ENCODE measurements at places on chromosomes 4 and X. TPM values are rescaled to one million over a fixed set of nuclear protein-coding genes. Genes with fewer than 3 reads are reported as not detected.
A peak's percentile ranks its signal among the peaks of the same experiment; 100 is the strongest.

GRK4 gene
- total RNA-seq = 9.5 TPM

TSPAN7 gene
- total RNA-seq = 98.4 TPM

EDA2R gene
- total RNA-seq = 15.3 TPM

MAGEA2 gene
- not detected for total RNA-seq

DAPP1 gene
- 2.1 TPM for total RNA-seq

LONRF3 gene
- 6.5 TPM for total RNA-seq

NRK gene
- 81.6 TPM for total RNA-seq

DNA sequence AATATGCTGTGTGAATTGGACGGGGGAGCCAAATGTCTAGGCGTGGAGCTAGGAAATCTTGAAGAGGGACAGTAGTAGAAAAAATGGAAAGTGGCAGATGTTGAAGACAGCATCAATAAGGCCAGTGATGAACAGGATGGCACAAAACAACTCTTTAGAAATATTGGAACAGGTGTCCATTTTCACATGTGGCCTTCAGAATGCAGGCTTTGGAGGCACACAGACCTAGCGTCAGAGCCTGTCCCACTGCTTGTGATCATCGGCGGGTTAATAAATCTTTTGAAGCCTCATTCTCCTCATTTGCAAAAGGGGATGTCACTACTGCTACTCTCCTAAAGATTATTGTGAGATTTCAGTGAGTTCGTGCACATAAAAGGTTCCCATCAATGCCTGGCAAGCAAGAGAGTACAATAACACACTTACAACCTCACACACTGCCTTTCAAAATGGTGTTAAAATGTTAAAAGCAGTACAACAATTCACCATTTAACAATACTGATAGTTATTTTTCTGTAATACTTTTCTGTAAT, 2.4 kb downstream of the PDLIM3 start:
- no peaks in the 10 kb centered on the region for H3K36me3 ChIP-seq
- no peak overlapping the region for H3K4me3 ChIP-seq
- DNase-seq = no peak
- no peaks in the 10 kb centered on the region for H3K27me3 ChIP-seq

DNA sequence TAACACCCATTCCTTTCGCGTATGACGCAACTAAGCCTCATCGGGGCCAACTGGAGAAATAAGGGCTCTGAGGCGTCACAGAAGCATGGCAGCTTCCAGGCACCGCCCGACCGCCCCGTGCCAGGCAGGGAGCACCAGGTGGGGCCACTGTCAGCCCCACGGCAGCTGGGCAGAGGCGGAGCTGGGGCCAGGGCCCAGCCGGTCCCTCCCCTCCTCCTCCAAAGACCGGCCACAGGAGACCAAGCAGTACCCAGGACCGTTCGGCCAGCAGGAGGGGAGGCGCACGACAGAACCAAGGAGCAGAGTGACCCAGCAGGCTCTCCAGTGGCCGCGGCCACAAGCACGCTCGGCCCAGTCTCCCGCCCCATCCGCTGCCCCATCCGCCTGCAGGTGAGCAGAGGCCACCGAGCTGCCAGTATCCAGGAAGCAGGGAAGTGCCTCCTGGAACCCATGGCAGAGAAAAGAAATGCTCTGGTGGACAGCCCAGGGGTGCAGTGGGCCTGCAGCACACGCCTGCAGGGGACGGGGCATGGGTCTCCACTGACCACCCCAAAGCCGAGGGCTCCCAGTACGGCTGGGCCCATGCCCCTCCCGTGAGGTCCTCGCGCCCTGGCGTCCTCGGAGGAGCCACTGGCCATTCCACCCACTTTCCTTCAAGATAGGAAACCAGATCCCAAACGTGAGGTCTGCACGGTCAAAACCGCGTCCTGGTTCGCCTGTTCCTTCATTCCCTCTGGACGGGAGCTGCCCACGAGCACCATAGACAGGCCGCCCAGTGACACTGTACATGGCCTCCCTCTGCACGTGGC, 9.6 kb downstream of the CTBP1 start:
- peak; percentile 31 for DNase-seq
- H3K4me1 ChIP-seq = peaks cover 37% of the 10 kb centered on the region
- H3K27ac ChIP-seq = no peak overlapping the region

GRCh38 chr4:86631166-86631565, 37.1 kb downstream of the PTPN13 start:
- peaks cover 15% of the 10 kb centered on the region for H3K4me1 ChIP-seq
- H3K36me3 ChIP-seq = no peaks in the 10 kb centered on the region
- no peak for DNase-seq

DNA sequence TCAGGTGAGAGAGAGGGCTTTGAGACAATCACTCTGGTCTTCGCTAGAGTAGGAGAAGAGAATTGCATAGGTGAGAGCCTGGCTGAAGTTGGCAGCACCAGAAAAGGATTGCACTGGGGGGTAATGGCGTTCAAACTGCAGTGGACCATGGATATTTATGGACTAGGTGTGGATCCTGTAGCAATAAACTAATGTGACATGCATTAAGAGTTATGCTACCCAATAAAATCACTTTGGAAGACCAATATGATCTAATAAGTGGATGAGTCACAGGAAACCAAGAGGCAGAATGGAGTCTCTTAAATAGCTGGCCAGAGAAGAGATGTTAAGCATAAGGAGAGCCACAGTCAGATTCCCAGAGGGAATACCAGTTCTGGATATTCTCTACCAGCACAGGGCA, 259.8 kb downstream of the FBXO8 start:
- H3K27ac ChIP-seq = no peak overlapping the region
- no peak overlapping the region for H3K4me3 ChIP-seq
- no peak for DNase-seq
- H3K4me1 ChIP-seq = no peaks in the 10 kb centered on the region
- H3K36me3 ChIP-seq = no peaks in the 10 kb centered on the region
- no peaks in the 10 kb centered on the region for H3K27me3 ChIP-seq

DNA sequence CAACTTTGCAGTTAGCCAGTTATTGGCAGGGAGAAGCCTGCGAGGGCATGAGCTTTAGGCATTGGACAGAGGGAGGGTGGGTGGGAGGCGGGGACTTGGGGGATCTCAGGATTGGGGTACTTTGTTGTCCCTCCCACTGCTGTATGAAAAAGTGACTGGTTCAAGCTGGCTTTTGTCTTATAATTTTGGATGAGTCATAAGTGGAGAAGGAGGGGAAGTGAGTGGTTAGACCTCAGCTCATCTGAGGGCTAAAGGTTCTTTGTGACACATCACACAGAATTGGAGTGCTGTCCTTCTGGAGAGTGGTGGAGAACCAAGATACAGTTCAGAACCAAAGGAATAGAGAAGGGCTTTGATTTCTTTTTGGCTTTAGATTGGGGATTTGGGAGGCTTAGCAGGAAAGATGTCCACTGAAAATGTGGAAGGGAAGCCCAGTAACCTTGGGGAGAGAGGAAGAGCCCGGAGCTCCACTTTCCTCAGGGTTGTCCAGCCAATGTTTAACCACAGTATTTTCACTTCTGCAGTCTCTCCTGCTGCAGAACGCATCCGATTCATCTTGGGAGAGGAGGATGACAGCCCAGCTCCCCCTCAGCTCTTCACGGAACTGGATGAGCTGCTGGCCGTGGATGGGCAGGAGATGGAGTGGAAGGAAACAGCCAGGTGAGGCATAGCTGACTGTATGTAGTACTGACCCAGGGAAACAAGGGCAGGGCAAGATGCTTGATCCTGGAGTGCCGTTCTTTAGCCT, at the start of gene SLC4A4:
Gene SLC4A4, plus strand, starts transcription at position 175 of the 748 bp plus-strand sequence.
- no peaks in the 10 kb centered on the region for H3K27me3 ChIP-seq
- no peak within 1 kb of the TSS for H3K27ac ChIP-seq
- no peaks in the 10 kb centered on the region for H3K36me3 ChIP-seq
- DNase-seq = no peak

DNA sequence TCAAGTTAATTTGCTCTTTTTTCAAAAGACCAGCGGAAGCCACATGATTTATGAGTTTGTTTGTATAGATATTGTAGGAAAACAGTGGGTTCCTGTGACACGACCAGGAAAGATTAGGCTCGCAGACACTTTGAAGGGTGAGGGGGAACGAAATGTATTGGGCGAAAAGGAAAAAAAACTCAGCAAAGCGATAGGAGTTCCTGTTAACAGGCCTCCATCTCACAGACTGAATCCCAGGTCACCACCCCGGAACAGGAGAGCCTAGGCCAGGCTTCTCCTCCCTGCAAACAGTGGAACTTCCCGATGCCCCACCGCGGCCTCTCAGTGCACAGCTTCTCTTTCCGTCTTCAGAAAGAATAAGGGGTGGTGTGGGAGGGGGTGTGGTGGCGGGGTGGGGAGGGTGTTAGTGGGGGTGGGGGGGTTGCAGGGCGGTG, 181.8 kb upstream of the GPRIN3 start:
- no peak overlapping the region for H3K4me3 ChIP-seq
- no peak overlapping the region for H3K27ac ChIP-seq
- no peaks in the 10 kb centered on the region for H3K27me3 ChIP-seq
- H3K4me1 ChIP-seq = no peaks in the 10 kb centered on the region

- H3K27me3 ChIP-seq = no peaks in the 10 kb centered on the region
- peaks cover 26% of the 10 kb centered on the region for H3K4me1 ChIP-seq
- no peaks in the 10 kb centered on the region for H3K36me3 ChIP-seq
- no peak for DNase-seq
These were observed 68.2 kb downstream of the FAM193A start for GRCh38 chr4:2604614-2605013.

DNA sequence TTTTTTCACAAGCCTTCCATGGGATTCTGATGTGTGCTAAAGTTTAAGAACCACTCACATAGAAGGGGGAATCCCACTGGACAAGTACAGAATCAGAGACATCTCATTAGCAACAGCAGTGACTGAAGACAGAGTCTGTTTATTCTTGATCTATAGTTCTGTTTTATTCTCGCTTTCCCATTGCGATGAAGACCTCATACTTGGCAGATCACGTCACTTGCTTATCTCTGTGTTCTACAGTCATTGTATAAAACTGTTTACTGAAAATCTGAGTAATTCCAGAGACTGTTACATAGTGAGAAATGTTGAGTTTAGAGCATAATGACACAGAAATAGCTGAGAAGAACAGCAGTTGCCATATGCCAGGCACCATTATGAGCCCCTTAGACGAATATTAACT, 185.5 kb downstream of the PTTG2 start:
- H3K36me3 ChIP-seq = no peaks in the 10 kb centered on the region
- no peak overlapping the region for H3K4me3 ChIP-seq

GRCh38 chrX:30659421-30659820, 6.2 kb downstream of the GK start:
- no peak for DNase-seq
- no peak overlapping the region for H3K27ac ChIP-seq
- no peaks in the 10 kb centered on the region for H3K36me3 ChIP-seq
- H3K27me3 ChIP-seq = peaks cover 6% of the 10 kb centered on the region
- no peak overlapping the region for H3K4me3 ChIP-seq
- no peaks in the 10 kb centered on the region for H3K4me1 ChIP-seq

GRCh38 chr4:166293556-166293955, 420.5 kb downstream of the TLL1 start:
- H3K27me3 ChIP-seq = no peaks in the 10 kb centered on the region
- no peak overlapping the region for H3K27ac ChIP-seq
- H3K36me3 ChIP-seq = no peaks in the 10 kb centered on the region
- H3K4me1 ChIP-seq = no peaks in the 10 kb centered on the region

GRCh38 chr4:115454228-115454627, 340.8 kb upstream of the NDST4 start:
- DNase-seq = no peak
- no peaks in the 10 kb centered on the region for H3K4me1 ChIP-seq
- H3K27ac ChIP-seq = no peak overlapping the region
- no peak overlapping the region for H3K4me3 ChIP-seq

GRCh38 chrX:1582686-1583437, 8.5 kb upstream of the AKAP17A start:
- no peak overlapping the region for H3K27ac ChIP-seq
- no peaks in the 10 kb centered on the region for H3K4me1 ChIP-seq

GRCh38 chr4:54004463-54004862, 59.9 kb downstream of the CHIC2 start:
- no peaks in the 10 kb centered on the region for H3K27me3 ChIP-seq
- no peak for DNase-seq
- no peaks in the 10 kb centered on the region for H3K4me1 ChIP-seq
- H3K36me3 ChIP-seq = no peaks in the 10 kb centered on the region
- H3K4me3 ChIP-seq = no peak overlapping the region

- no peak for DNase-seq
- H3K27me3 ChIP-seq = no peaks in the 10 kb centered on the region
- no peak overlapping the region for H3K27ac ChIP-seq
- H3K4me3 ChIP-seq = no peak overlapping the region
These were observed 5.7 kb downstream of the IL2 start for GRCh38 chr4:122450847-122451246.

DNA sequence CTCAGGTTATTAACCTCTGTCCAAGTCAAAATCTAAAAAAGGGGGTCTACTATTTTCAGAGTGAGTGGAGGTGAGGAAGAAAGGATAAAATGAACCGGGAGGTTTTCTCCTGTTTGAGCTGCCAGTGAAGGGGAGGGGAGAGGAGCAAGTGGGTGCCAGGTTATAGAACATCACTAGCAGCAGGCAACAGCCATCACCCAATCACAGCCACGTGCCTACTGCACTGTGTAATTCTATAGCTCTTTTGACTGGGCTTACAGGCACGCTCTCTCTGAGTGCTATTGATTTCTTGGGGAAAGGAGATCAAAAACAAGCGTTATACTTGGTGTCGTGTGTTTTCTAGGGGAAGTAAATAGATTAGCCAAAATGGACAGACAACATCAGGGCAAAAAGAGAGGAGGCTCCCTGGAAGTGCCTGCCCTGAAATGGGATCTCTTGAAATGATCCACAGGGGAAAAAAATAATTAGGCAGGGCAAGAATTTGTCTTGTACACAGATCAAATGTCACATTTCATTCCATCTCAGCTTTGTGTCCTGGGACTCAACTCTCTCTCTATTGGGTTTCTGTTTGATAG, 300.5 kb upstream of the LCORL start:
- no peak for DNase-seq
- no peak overlapping the region for H3K27ac ChIP-seq
- no peak overlapping the region for H3K4me3 ChIP-seq
- no peaks in the 10 kb centered on the region for H3K27me3 ChIP-seq
- peaks cover 15% of the 10 kb centered on the region for H3K4me1 ChIP-seq

- H3K4me1 ChIP-seq = no peaks in the 10 kb centered on the region
- H3K36me3 ChIP-seq = no peaks in the 10 kb centered on the region
These were observed 23.0 kb upstream of the DHX15 start for GRCh38 chr4:24607334-24607733.

- no peak overlapping the region for H3K4me3 ChIP-seq
- H3K4me1 ChIP-seq = no peaks in the 10 kb centered on the region
- peaks cover 12% of the 10 kb centered on the region for H3K27me3 ChIP-seq
- no peak for DNase-seq
These were observed 54.0 kb downstream of the SLC9A7 start for GRCh38 chrX:46704767-46705386.
